ENCODE measurements at places on chromosomes 4 and X.
A peak's percentile ranks its signal among the peaks of the same experiment; 100 is the strongest.

- no peak for DNase-seq
Observed at GRCh38 chr4:184238072-184238745, 20.5 kb upstream of the ENPP6 start.

DNA sequence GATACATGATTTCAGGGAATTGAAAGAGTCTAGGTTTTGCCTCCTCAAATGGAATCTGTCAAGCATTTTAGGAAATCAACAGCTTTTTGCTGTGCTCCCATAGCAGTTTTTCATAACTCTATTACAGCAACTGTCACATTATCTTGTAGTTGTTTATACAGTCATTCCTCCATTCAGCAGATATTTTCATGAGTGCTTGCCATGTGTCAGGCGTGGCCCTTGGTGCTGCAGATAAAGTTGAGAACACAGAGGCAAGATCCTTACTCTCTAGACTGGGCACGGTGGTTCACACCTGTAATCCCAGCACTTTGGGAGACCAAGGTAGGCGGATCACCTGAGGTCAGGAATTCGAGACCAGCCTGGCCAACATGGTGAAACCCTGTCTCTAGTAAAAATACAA is 67.3 kb downstream of the MCUB start:
- DNase-seq: no peak

DNA sequence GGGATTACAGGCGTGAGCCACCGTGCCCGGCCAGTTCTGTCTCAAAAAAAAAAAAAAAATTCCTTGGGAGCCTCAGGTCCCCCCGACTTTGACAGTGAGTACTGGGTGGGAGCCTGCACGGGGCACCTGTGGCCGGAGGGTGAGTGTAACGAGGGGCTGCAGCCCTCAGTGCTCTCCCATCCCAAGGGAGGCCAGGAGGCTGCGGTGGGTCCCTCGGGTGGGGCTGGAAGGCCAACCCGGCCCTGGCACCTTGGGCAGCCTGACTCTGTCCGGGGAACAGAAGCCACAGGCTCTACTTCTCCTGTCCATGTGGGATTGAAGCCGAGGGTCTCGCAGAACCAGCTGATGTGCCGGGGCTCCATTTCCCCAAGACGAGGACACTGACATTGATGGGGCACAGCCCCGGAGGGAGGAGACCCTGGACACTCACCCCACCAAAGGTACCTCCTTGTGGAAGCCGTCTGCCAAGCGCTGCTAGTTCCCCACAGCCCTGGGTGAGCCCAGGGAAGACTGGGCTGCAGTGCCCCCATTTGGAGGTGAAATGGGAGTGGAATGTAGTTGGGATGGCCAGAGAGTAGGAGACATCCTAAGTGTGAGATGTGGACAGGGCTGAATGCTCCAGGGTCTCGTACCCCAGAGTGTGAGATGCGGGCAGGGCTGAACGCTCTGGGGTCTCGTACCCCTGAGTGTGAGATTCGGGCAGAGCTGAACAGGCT is 2.3 kb upstream of the SLC26A1 start:
- no peak for DNase-seq

DNA sequence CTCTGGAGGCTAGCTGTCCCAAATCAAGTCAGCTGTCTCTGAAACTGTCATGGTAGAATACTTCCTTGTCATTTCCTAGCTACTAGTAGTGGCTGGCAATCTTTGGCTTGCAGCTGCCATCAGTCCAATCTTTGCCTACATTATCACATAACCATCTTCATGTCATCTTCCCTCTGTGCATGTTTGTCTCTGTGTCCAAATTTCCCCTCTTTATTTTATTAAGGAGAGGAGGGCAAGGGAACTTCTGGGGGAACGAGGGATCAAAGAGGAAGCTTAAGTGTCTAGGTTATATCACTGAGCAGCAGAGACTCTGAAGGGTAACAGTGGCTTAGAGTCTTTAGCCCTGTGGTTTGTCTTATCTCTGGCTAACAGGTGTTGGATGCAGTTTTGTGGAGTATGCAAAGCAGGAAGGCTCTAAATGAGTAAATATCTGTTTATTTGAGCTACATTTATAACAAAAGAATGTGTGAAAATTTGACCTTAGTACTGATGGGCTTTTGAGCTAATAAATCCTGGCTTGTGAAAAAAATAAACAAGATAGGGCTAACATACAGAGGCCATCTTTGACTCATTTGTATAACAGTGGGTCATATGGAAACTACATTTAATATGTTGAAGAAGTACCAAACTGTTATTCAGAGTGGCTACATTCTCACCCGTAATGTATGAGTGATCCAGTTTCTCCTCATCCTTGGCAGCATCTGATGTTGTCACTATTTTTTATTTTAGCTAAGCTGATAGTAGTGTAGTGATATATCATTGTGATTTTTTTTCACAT is 49.4 kb upstream of the ENOX2 start:
- no peak for DNase-seq

GRCh38 chr4:74884266-74884665 is 48.6 kb upstream of the PARM1 start:
- DNase-seq: no peak

DNA sequence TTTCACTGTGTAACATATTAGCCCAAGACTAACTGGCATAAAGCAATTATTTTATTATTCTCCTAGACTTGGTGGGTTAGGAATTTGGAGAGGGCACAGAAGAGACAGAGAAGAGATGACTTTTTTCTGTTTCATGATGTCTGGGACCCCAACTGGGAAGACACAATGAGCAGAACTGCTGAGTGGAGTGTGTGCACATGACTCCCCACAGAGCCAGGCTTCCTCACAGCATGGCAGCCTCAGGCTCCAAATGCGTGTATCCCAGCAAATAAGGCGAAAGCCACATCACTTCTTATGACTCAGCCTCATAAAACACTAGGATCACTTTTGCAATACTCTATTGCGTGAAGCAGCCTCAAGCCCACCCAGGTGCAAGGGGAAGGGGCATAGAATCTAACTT is 68.4 kb downstream of the MFAP3L start:
- no peak for DNase-seq

- DNase-seq: no peak
Observed at GRCh38 chr4:90099812-90100211, 27.4 kb upstream of the CCSER1 start.

GRCh38 chr4:141797966-141798365 is 161.6 kb downstream of the IL15 start:
- DNase-seq: no peak

GRCh38 chr4:54727346-54727745 is 69.6 kb downstream of the KIT start:
- DNase-seq: no peak

DNA sequence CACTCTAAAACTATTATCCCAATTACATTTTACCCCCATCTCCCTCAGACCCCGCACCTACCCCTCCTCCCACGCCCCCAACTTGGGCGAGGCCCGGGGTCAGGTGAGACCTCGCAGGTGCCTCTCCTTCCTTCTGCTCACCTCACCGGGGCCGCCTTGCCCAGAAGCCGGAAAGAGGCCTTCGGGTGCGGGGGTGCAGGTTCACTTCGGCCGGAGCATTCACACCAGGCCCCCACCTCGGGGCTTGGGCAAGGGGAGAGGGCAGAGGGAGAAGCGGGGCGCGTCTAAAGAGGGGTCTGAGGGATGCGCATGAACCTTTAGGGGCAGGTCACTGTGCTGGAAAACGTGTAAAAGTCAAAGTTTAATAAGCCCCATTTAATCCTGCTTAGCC is 427 bp downstream of the ZNF182 start:
- DNase-seq: no peak

DNA sequence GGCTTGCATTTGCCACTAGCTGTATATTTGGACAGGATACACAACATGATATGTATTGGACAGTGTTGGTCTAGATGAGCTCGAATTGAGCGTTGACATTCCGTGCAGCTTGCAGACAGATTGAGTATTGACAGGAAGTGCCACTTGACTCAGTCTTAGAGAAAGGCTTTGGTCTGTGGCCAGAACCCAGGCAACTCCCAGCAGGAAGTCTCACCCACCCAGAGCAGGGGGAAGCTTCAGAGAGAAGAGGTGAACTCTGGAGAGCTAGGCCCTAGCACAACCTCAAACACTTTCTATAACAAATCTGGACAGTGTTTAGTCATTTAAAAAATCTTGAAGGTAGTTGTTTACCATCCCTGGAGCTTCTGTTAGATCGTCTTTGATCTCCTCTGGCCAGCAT is 280.5 kb downstream of the FBXW7 start:
- DNase-seq: peak; percentile 42

DNA sequence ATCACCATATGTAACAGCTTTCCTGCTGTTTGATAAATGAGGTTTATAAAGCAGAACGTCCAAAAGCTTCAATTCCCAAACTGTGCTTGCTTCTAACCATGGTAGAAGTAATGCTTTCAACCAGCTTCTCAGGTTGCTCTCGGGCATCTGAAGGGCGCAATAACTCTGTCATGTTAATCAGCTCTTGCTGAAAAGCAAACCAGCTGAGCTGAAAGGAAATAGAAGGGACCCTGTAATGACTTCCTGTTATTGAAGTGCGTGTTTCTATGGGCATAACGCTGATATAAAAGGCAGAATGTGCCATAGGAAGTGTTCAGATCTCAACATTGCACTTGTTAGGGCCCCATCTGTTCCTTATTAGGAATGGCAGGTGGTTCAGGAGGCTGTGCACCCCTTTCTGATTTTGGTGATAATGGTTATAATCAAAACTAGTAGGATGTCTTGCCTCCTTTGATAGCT is 21.2 kb downstream of the HERC3 start:
- DNase-seq: no peak

GRCh38 chr4:166363198-166363597 is 490.2 kb downstream of the TLL1 start:
- no peak for DNase-seq

GRCh38 chrX:74498924-74499323 is 77.6 kb downstream of the SLC16A2 start:
- DNase-seq: no peak

GRCh38 chr4:39078829-39079228 is 16.8 kb downstream of the KLHL5 start:
- no peak for DNase-seq

DNA sequence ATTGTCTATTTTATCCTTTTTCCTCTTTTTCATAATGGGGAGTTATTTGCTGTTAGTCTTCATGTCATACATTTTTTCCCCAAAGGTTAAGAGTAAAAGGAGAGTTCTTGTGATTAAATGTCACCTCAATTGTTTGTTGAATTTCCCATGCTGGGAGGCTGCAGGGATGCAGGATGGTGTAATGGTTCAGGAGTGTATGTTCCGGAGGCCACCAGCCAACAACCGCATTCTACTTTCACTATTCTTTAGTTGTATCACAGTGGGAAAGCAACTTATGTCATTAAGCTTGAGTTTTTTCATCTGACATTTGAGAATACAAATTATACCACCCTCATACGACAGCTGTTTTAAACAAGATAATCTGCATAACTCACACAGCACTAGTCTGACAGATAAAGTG is 15.4 kb downstream of the AFP start:
- DNase-seq: no peak

DNA sequence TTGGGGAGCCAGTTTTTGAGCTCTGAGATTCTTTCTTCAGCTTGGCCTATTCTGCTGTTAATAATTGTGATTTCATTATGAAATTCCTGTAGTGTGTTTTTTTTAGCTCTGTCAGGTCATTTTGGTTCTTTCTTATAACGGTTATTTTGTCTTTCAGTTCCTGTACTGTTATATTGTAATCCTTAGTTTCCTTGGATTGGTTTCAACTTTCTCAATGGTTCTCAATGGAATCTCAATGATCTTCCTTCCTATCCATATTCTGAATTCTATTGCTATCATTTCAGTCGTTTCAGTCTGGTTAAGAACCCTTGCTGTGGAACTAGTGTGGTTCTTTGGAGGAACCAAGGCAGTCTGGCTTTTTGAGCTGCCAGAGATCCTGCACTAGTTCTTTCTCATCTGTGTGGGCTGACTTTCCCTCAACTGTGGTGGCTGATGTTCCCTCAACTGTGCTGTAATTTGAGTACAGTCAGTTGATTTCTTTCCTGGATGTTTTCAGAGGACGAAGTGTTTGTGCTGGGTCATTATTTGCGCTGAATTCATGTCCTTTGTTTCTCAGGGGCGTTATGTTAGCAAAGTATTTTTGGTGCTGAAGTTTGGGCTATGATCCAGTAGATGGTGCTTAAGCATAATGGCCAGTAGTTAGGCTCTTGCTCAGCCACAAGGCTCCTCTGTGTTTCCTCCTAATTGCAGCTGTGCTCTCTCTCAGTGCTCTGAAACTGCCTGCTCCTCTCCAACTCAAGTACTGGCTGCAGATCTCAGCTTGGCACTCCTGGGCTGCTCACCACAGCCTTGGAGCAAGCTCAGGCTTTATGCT is 27.5 kb downstream of the ENPEP start:
- DNase-seq: no peak

GRCh38 chr4:75211422-75211821 is 278.5 kb downstream of the PARM1 start:
- DNase-seq: no peak

DNA sequence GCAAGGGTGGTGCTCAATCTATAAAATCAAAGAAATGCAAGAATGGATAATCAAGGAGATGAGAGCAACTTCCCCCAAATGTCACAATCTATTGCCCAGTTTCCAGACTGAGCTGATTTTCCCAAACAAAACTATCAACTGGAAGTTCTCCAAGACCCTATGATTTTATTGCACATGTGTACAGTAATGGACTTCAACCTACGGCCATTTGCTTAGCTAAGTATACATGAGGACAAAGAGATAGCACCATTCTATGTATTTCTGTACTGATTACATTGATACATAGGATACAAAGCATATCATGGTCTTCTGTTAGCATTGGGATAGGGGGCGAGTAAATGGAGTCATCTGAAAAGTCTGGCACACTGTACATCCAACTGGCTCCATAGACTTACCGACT is 407.8 kb downstream of the GABRG1 start:
- no peak for DNase-seq

- DNase-seq: no peak
Observed at GRCh38 chrX:17104433-17104832, 158.0 kb downstream of the REPS2 start.

- DNase-seq: no peak
Observed at GRCh38 chr4:150160473-150160872, 82.2 kb downstream of the DCLK2 start.

DNA sequence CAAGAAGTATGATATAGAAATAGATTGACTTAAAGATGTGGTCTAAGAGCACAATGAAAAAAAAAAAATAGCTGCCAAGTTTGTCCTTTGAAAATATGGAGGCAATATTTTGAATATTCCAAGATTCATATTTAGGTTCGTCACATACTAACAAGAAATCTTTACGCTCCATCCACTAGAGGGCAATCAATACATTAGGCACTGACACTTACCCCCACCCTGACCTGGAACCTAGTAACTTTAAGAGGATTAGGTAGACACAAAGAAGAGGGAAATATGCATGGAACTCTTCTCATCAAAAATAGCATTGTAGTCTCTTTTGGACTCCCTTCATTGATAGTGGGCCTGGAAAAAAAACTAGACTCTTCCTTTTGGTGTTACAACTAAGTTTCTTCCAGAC is 1108.1 kb downstream of the PCDH19 start:
- DNase-seq: no peak

DNA sequence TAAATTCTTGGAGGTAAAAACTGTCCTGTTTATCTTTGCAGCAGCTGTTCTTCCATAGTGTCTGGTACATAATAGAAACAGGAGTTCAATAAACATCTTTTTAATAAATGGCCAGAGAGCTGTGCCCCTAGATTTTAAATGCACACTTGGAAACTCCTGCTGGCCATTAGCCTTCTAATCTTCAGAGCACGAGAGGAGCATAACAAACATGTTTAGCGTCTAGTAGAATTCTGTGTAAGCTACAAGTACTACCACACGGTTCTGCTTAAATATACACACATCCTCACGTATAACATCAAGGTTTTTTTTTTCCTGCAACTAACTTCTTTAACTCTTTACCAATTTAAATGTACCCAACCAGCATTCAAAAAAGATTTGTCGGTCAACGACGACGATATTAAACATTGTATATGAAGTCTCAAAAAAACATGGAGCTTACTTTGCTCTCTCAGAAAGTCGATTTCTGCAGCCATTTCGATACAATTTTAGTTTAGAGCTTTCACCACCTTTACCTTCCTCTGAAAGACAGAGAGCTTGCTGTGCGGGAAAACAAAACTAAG is 628 bp downstream of the SCLT1 start:
- peak; percentile 6 for DNase-seq
